NCI-H1436 treated with DMSO at 0.1 percent for 48 hours (cell line): ENCODE measurements at places on chromosomes 12 and 14.

DNA sequence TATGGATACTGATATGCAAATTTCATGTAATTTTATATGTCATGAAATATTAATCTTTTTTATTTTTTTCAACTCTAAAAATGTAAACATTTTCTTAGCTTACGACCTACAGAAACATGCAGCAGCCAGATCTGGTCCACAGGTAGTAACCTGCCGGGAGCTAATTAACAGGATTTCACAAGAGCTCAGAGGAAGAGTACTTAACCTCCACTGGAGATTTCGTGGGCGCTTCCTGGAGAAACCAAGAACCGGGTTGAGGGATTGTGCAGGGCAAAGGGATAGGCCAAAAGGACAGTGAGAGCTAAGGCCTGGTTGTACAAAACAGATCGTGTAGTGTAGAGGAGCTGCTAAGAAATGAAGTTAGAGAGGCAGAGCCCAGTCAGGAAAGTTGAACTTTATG lies 315.7 kb downstream of the PAWR start:
- no peak for DNase-seq

DNA sequence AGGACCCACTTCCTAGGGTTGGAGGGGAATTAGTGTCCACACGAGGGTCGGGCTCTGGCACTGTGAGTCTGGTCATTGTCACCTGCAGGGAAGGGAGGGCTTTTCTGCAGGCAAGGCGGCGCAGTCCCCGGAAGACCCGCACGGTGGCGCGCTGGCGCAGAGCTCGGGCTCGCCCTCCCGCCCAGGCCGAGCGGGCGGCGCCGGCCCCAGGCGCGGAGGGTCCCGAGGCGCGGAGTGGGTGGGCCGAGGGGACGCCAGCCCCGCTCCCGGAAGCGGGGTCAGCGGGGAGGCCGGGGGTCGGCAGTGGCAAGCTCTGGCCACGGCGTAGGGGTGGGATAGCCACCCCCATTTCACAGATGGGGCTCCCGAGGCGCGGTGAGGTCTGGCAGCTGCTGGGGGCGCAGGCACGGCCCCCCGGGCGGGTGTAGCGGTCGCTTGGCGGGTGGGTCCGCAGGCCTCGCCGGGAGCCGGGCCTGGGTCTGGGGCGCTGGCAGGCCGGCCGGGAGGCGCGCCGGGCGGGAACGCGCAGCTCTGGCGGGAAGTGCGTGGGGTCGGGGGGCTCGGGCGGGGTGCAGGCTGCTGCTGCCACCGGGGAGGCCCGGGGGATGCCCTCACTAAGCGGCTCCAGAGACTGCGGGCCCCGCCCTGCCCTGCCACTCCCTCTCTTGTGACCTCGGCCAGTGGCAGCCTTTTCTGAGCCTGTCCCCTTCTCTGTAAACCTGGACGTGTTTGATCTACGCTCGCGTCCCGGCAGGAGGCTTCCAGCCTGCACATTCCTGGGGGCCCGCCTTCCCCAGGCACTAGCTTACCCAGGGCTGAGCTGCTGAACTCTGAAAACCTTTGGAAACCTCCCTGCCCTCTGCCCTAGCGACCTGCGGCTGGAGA lies 46.1 kb downstream of the CYP46A1 start:
- DNase-seq: no peak

DNA sequence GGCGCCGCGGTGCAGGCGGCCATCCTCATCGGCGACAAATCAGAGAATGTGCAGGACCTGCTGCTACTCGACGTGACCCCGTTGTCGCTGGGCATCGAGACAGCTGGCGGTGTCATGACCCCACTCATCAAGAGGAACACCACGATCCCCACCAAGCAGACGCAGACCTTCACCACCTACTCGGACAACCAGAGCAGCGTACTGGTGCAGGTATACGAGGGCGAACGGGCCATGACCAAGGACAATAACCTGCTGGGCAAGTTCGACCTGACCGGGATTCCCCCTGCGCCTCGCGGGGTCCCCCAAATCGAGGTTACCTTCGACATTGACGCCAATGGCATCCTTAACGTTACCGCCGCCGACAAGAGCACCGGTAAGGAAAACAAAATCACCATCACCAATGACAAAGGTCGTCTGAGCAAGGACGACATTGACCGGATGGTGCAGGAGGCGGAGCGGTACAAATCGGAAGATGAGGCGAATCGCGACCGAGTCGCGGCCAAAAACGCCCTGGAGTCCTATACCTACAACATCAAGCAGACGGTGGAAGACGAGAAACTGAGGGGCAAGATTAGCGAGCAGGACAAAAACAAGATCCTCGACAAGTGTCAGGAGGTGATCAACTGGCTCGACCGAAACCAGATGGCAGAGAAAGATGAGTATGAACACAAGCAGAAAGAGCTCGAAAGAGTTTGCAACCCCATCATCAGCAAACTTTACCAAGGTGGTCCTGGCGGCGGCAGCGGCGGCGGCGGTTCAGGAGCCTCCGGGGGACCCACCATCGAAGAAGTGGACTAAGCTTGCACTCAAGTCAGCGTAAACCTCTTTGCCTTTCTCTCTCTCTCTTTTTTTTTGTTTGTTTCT lies 1.7 kb downstream of the HSPA2 start:
- DNase-seq: no peak

DNA sequence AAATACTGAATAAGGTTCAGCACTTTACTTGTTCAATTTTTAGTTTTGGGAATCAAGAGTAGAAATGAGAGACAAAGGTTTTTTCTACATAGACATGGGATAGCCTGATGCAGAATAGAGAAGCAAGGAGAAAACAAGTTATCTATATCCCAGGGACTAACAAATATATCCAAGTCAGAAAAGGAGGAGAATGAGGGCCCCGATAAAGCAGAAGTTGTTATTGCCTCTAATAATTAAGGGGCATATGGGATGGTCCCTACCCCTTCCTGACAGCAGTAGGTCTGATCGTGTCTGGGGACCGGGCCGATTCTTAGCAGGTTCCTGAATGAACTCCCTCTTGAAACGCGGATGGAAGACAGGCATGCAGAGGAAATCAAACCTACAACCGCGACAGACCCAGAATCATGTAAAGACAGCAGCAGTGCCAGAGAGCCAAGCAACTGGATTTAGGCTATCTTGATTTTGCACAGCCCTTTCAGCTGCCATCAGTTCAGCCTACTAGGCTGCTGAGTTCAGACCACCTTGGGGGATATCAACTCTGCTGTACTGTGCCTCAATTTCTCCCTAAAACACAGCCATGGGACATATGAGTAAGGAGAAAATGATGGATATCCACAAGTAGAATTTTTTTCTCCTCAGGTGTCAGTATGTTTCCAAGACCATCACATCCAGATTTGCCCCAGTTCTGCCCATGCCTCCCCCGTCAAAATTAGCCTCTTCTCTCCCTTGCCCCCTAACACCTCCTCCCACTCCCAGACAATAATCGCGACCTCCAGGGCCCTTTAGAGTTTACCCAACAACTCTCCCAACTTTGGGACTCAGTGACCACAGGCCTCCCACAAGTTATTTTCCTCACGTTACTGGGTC lies 706 bp downstream of the PRMT5 start:
- DNase-seq: no peak

DNA sequence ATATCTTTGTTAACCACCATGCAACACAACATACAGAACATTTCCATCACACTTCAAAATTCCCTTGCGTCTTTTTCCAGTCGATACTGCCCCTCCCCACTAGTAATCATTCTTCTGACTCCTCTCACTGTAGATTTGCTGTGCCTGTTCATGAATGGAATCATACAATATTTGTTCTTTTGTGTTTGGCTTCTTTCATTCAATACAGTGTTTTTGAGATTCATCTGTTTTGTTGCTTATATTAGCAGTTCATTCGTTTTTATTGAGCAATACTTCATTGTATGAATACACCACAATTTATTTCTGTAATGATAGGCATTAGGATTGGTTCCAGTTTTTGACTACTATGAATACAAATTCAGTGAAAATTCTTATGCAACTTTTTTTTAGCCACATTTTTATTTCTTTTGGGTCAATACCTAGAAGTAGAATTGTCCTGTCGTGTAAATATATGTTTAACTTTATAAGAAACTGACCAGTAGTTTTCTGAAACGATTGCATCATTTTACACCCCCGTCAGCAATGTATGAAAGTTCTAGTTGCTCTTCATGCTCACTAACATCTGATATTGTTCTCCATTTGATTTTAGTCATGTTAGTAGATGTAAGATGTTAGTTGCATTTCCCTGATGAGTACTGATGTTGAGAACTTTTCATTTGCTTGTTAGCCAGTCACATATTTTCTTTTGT lies 127.5 kb downstream of the TGFB3 start:
- DNase-seq: no peak

DNA sequence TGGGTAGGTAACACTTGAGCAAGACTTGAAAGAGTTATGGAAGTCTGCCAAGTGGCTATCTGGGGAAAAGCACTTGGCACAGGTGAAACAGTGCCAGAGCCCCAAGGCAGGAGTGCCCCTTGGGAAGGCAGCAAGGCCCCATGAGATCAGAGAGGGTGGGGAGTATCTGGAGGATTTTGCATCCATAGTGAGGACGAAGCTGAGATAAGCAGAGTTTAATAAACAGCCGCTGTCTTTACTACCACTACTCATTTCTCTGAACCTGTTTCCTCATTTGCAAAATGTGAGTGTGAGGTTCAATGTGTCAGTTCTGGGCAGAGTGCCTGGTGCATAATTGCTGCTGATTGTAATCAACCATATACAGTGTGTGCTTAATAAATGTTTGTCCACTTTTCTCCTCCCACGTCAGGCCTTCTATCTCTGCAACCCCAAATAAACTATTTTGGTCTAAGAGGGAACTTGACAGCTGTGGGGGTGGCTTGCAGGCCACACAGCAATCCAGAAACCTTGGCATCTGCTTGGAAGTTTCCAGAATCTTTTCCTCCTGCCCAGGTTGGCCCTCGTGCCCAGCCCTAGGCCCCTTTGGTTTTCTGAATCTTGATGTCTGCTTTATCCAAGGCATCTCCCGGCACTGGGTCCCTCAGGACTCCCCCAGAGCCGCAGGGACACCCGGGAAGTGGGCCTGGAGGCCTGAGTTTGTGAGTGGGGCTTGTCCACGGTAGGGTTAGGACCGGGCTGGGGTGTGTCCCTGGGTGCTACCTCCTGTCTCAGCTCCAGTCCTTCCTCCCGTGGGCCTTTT lies 4.5 kb downstream of the ABCB9 start:
- peak; percentile 60 for DNase-seq

DNA sequence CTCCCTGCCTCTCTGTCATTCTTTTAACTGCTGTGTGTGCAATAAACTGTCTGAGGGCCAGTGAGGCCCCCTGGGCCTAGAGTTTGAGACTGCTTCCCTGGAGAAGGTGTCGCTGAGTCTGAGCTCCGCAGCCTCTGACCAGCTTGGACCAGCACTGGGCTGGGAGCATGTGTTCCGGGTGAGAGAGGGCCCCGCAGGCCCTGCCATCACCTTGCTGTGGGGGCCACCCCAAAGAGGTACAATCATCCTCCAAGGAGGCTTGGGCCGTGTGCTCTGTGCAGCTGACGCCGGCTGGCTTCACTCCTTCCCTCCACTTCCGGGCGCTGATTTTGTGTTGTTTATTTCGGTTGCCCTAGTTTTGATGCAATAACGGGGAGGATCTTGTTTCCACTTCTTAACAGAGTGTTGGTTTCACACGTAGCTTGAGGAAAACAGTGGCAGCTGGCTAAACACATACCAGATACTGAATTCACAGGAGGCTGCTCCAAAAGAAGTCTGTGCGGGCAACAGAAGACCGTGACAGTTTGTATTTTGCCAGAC lies 121.6 kb downstream of the TMEM132C start:
- no peak for DNase-seq

DNA sequence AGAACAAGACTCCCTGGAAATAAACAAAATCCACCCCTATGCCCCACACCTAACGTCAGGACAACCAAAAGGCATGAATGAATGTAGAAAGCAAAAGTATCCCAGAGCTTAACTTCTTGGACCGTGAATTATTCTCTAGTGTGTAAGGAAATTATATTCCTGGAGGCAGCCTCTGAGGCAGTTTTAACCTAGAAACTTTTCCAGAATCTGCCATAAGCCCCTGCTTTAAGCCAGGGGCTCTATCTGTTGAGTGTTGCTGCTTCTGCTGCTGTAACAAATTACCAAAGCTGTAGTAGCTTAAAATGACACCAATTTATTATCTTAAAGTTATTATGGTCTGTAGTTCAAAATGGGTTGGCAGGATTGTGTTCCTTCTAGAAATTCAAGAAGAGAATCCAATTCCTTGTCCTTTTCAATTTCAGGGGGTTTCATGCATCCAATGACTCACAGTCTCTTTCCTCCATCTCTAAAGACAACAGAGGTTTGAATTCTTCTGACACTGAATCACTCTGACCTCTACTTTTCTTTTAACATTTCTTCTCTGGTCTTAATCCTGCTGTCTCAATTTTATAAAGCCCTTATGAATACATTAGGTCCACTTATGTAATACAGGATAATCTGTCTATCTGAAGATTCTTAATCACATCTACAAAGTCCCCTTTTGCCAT lies 242.7 kb downstream of the ATXN7L3B start:
- DNase-seq: no peak

DNA sequence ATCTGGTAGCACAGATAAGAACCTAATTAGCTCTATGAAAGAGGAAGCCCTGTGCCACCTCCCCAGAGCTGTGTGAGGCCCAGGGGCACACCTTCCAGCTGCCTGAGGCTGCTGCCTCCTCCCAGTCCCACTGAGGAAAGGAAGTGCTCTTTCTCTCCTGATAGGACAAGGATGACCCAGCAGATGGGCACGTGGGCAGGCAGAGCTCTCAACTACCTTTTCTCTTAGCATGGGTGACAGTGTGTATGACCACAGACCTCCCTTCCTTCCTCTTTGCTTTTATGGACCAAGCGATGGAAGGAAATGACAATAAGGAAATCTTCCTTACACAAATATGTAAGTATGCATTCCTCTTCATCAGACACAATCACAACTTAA lies 127.6 kb upstream of the AMIGO2 start:
- DNase-seq: no peak

DNA sequence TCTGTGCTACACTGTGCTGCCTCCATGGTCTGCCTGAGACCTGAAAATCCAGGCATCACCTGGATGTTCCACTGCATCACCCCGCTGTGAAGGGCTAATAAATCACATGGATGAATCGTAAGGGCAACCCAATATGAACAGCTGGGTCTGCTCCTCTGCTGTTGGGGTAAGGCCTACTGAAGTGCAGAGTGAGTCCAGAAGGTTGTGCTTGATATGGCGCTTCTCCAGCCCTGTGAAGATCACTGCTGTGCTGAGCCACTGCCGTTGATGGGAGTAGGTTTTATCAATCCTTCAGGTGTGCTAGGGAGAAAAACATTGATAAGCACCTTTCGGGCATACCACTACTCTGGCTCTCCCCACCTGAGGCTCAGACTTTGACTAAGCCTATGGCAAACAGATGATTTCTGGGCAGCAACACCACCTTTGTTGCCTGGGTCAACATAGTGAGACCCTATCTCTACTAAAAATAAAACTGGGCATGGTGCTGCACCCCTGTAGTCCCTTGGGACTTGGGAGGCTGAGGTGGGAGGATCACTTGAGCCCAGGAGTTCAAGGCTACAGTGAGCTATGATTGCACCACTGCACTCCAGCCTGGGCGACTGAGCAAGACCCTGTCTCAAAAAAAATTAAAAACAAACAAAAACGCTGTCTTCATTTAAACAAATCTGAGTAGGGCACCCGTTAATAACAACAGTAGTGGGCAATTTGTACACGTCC lies 1.7 kb downstream of the ACVRL1 start:
- no peak for DNase-seq

- no peak for DNase-seq
These were observed 26.2 kb downstream of the PLXNC1 start for GRCh38 chr12:94174576-94174975.

GRCh38 chr12:8644345-8645248 lies 18.0 kb downstream of the MFAP5 start:
- no peak for DNase-seq

GRCh38 chr14:23816371-23816770 lies 137.2 kb upstream of the DHRS4 start:
- DNase-seq: no peak

- DNase-seq: no peak
These were observed 25.1 kb upstream of the LRTM2 start for GRCh38 chr12:1795221-1795784.

- no peak for DNase-seq
These were observed 38.7 kb upstream of the TBX5 start for GRCh38 chr12:114444422-114445279.
